Testis (tissue), 5 donors: ENCODE measurements at places on chromosomes 11 and 22.

DNA sequence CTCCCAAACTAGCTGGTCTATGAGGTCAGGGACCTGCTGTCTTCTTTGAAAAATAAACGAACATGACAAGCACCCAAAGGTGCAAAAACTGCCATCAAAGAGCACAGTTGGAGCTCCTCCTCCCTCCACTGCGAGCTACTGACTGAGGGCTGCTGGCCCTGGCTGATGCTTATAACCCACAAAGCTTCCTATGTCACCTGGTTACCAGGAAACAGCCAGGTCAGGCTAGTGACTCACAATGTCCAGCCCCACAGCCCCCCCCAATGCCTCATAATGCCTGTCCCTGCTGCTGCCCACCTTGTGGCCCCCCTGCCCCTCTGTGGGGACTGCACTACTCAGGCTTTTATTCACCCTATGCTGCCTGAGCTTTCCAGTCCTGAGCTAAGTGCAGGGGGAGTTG is at the start of gene DRICH1:
Gene DRICH1 (minus strand): TSS at position 144 of the 400 bp plus-strand sequence. CDS start 298 bp downstream, outside the sequence.
- DNase-seq, result no peak

DNA sequence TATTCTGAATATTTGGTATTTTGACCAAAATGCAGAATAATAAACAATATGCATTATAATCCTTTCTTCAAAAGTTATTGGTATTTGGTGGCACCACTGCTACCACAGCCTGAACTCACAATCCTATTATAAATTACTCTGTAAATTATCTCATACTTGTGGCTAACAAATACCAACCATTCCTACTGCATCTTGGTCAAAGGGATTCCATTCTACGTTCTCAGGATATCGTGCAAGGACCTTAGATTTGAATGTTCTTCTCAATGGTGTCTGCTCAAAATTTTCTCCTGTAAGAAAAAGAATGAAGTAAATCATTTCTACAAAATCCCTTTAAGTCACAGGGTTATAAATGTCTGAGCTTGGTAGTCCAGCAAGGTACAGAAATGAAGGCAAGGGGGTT is 58.7 kb downstream of the DENND5A start:
- no peak for DNase-seq

DNA sequence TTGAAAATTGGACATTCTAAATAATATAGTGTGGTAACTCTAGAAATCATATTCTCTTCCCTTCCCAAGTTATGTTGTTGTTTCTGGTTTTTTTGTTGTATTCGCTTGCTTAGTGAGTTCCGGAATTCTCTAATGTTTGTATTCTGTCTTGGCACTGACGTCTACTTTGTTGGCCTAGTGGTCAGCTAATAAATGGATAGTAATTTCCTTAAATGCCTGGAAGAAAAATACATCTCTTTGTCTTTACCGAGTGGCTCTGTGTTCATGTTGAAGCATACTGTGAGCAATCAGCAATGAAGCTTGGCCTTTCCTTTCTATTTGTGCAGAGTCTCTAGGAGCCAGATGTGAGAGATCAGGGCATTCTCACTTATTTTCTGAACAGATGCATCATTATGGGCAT is 1225.7 kb downstream of the JRKL start:
- DNase-seq, result no peak

DNA sequence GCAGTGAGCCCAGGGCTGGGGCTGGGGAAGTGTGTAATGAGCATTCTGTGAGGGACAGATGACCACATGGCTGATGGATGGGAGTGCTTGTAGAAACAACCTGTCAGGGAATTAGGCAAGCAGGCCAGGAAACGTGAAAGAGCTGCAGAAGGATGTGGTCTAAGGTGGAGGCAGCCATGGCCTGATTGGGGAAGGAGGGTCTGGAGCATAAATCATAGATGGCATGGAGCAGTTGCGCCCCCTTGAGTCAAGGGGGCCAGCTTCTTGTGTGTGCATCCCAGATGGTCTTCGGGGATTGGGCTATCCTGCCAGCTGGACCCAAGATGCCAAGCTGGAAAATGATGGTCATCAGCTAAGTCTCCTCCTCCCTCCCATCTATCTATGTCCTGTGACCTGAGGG is 119.4 kb upstream of the CLPB start:
- no peak for DNase-seq

- DNase-seq, result no peak
These were observed 14.6 kb downstream of the PHLDA2 start for GRCh38 chr11:2914455-2915195.
